ENCODE measurements at places on chromosomes 13 and 19. TPM values are rescaled to one million over a fixed set of nuclear protein-coding genes. Genes with fewer than 3 reads are reported as not detected.

DNA sequence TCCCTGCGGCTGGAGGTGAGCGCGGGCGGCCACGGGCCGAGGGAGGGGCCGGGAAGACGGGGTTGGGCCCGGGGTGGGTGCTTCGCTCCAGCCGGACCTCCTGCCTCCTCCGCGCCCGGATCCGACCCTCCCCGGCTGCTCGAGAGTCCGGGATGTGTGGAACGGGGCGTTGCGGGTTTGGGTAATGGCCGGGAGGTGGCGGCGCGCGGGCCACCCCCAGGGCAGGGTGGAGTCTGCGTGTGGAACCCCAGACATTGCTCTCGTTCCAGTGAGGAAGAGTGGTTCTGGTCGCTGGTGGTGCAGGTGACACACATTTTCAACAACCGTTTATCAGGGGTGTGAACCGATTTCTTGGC, 38.8 kb downstream of the ARHGEF7 start:
- DNase-seq, result no peak

- DNase-seq, result no peak
Observed at GRCh38 chr19:3684054-3684816, 16.0 kb downstream of the PIP5K1C start.

DNA sequence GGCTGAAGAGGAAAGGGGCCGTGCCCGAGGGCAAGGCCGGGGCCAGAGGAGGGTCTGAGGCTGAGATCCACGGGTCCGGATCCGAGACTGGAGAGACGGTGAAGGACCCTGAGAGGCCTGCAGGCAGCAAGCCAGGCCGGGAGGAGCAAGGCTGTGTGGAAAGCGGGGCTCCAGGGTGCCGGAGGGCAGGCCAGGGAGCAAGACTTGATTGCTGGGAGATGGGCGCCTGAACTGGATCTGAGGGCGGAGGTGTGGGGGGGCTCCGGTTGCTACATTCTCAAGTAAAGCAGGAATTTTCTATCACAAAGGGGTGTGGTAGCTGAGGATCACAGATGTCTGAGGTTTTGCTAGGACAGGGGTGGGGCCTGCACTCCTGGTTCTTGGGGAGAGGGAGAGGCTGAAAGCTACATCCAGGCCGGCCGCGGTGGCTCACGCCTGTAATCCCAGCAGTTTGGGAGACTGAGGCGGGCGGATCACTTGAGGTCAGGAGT, 3.8 kb downstream of the MAMSTR start:
- DNase-seq, result no peak

GRCh38 chr19:18657590-18658365, 20.9 kb downstream of the KLHL26 start:
- DNase-seq, result no peak

DNA sequence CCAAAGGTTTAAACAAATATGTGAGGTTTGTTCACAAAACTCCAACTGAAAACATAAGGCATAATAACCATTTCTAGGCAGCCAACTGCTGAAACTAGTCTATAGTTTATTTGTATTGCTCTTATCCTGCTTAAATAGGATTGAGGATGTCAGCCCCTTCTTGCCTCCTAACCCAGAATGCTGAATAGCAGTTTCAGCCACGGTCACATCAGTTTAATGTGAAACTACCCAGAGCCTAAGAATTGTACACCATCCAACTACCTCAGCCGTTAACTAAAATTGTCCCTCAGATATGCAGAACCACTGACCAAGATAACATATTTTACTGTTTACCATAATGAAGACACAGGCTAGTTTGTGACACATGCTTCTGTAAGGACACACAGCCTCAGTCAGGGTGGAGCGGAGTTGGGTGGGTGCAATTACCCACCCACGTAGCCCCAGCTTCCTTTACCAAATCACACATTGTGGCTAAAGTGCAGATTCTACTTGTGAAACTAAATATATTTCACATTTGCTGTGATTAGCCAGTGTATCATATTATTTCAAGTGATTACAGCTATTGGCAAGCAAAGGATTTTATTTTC, 259.9 kb downstream of the EFNB2 start:
- DNase-seq, result no peak

DNA sequence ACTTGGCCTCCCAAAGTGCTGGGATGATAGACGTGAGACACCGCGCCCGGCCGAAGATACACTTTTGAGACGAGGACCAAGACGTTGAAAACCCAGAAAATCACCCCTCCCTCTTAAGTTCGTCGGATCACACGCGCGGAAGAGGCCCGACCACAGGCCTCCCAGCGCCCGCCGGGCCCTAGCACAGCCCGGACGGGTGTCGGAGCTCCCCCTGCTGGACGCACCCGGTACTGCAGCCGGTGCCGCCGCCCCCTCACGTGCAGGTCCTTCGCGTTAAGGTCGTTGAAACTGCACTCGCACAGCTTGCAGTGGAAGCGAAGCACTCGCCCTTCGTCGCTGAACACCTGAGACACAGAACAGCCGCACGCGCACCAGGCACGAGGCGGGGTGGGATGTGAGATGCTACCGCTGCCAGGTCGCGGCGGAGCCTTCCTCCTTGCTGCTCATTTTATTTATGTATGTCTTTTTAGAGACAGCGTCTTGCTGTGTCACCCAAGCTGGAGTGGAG, 35.7 kb upstream of the MATK start:
- no peak for DNase-seq

- DNase-seq, result no peak
Observed at GRCh38 chr13:40101708-40102359, 446.4 kb downstream of the COG6 start.

- no peak for DNase-seq
Observed at GRCh38 chr19:570937-571565, 1.3 kb upstream of the BSG start.

The ADM5 gene
- 1.4 TPM for polyA plus RNA-seq
